ENCODE measurements at places on chromosomes 2 and 18.

DNA sequence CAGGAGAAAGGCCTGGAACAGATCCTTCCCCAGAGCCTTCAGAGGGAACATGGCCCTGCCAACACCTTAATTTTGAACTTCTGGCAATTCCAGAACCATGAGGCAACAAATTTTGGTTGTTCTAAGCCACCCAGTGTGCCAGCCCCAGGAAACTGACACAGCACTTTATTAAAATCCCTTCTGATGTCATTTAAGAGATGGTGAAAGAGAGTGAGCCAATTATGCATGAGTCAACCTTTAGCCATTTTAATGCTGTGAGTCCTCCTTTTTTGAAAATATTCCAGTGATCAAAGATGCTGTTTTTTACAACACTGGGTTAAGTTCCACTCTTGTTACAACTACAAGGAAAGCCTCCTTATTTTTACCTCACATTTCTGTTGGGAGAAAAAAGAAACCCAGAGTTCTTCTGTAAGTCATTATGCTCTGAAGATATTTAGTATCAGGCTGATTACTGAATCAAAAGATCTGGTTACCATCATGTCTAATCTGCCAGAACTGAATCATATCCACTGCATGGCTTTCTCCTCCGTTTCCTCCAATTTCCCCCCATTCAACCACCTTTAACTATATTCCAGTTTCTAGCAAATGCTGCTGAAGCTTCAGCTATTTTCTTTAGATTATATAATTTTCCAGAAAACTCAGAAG is 235.4 kb downstream of the TXNL1 start:
- DNase-seq, result peak; percentile 39

DNA sequence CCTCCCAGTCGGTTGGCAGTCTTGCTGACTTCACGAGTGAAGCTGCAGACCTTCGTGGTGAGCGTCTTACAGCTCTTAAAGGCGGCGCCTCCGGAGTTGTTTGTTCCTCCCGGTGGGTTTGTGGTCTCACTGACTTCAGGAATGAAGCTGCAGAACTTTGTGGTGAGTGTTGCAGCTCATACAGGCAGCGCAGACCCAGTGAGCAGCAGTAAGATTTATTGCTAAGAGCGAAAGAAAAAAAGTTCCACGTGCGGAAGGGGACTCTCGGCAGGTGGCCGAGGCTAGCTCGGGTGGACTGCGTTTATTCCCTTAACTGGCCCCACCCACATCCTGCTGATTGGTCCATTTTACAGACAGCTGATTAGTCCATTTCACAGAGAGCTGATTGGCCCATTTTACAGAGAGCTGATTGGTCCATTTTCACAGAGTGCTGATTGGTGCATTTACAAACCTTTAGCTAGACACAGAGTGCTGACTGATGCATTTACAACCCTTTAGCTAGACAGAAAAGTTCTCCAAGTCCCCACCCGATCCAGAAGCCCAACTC is 240.3 kb downstream of the LRATD1 start:
- no peak for DNase-seq

GRCh38 chr2:20223407-20224163 is 1.3 kb downstream of the SDC1 start:
- peak; percentile 77 for DNase-seq

- DNase-seq, result no peak
Observed at GRCh38 chr18:34650121-34650545, 60.0 kb upstream of the DTNA start.

DNA sequence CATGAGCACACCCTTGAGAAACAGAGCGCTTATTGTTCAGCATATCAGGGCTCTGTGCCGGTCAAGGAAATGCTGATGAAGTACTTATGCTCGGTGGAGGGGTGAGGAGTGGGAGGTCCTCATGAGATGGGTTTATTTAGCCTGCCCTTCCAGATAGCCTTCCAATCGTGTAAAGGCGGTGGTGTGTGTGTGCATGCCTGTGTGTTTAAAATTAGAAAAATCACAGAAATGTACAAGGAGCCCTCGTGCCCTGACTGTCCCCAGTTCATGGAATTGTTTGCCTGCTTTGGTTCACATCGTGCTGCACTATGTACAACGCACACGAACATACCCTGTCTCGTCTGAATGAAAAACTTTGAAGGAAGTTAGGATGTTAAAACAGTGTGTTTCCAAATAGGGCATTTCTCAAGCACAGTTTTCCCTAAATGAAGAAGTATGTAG is 158.6 kb downstream of the AQP4 start:
- DNase-seq, result no peak

DNA sequence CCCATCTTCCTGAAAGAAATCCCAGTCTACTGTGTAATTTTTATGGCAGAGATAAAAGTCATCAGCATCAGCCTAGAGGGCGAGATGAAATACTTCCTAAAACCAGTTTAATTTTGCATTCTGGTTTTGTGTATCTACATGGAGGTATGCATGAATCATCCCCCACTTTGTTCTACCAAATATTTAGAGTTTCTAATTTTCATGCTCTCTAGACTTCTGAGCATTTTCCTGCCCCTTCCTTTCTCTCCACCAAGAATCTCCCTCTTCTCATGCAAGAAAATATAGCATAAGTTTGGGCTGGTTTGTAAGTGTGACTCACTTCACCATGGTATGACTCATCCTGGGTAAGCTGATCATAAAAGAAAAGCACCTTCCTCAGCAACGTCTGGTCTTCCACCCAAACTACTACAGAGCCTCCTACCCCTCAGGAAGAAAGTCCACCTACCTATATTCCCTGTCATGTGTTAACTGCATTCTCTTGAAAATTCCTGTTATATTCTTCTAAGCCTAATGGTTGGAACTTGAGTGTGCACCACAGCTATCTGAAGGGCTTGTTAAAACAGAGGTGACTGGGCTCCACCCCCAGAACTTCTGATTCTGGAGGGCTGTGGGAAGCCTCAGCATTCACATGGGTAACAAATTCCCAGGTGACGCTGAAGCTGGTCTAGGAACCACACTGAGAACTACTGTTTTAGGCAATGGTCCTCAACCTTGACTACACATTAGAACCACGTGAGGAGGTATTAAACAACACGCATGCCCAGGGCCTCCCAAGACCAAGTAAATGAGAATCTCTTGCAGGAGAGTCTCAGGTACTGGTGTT is 37.4 kb upstream of the RAPGEF4 start:
- DNase-seq, result peak; percentile 56

- no peak for DNase-seq
Observed at GRCh38 chr18:40855661-40856060, 1099.4 kb upstream of the PIK3C3 start.

DNA sequence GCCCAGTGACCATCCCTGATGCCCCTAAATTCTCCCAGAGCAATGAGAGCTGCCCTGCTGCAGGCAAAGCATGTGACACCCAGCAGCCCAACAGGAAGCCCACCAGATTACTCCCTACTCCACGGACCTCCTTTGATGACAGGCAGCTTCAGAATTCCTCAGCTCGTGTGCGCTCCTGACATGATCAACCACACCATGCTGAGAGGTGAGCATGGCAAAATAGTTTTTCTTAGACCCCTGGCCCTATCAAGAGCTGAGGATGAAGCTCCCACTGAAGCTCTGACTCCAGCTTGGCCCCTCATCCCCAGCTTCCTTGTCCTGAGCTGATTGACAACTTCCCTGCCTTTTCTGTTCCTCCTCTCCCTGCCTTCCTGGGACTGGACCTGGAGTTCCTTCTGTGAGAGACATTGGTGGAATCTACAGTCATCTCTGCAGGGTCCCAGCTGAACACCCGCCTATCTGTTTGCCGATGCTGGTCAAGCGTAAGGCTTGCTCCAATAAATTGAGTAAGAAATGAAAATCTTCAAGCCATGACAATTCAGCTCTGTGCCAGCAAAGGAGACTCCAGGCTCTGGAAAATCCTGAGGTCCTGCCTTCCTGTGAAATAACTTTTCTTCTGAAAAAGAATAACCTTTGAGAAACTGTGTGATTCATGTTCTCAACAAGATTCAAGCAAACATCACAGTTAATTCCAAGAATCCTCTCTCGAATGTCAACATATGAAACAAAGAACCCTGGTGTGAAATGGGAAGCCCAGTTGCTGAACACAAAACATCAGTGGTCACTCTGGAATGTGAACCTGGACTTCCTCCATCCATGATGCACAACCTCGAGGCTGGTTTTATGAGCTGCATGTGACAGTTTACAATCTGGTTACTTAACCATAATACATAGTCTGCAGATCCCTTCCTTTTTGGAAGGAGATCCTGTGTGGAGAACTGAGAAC is 201.1 kb downstream of the SPP2 start:
- DNase-seq, result peak; percentile 56

DNA sequence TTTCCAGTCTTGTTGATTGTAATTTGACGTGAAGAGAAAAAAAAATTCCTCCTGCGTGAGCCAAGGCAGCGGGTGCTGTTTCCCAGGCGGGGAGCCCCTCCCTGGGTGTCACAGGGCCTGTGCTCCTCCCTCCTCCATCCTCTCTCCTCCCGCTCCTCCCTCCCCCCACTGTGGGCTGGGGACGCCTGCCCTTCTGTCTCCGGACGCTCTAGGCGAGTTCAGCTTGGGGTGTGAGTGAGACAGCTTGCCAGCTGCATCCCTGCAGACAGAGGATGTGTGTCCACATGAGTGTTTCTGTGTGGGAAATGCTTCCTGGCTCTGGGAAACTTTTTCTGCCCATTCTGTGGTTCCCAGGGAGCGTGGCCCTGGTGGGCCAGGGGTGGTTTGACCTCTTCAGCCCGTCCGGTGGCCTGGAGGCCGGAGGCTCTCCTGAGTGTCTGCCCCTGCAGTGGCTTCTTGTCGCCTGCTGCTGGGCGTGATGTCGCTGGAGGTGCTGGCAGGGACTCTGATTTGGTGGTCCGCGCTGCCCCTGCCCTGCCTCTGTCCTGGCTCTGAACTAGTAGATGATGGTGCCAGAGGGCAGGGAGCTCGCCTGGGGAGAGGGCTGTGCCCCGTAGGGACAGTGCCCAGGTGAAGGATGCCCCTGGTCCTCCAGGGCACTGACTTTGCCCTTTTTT is 96.4 kb downstream of the USP40 start:
- no peak for DNase-seq

- peak; percentile 19 for DNase-seq
Observed at GRCh38 chr2:103789381-103790095, 1027.7 kb downstream of the TMEM182 start.

DNA sequence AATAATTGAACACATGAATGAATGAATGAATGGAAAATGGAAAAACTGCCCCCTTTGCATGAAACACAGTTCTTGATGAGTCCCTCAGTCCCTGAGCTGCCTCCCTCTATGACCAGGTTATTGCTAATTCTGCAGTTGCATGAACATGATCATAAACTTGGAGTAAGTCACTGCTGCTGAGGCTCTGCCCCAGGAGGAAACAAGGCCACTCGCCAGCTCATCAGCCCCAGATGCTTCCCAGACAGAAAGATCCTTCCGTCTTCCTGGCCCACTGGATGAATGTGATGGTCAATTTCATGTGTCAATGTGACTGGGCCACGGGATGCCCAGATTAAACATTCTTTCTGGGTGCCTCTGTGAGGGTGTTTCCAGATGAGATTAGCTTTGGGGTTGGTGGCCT is 16.4 kb downstream of the GPR45 start:
- no peak for DNase-seq

- no peak for DNase-seq
Observed at GRCh38 chr18:75696391-75696790, 268.9 kb upstream of the SMIM21 start.
